ENCODE measurements at places on chromosomes 11 and 22. TPM values are rescaled to one million over a fixed set of nuclear protein-coding genes. Genes with fewer than 3 reads are reported as not detected.

- H3K36me3 ChIP-seq, result peaks cover 12% of the 10 kb centered on the region
- H3K4me3 ChIP-seq, result no peak overlapping the region
- H3K27me3 ChIP-seq, result no peaks in the 10 kb centered on the region
Measured at GRCh38 chr22:23263651-23264555, 83.6 kb downstream of the BCR start.

Gene CNTN5
- polyA plus RNA-seq, result not detected

Gene MEN1
- polyA plus RNA-seq, result 29.3 TPM

- H3K27me3 ChIP-seq, result peaks cover 20% of the 10 kb centered on the region
- H3K36me3 ChIP-seq, result no peaks in the 10 kb centered on the region
Measured at GRCh38 chr11:111259896-111260295, 14.4 kb downstream of the POU2AF2 start.

Gene PIH1D2
- not detected for polyA plus RNA-seq

Gene MUC6
- not detected for polyA plus RNA-seq

Gene NKAPD1
- 11.9 TPM for polyA plus RNA-seq

- no peak for DNase-seq
- H3K27ac ChIP-seq, result no peak overlapping the region
- no peak overlapping the region for H3K4me3 ChIP-seq
- H3K4me1 ChIP-seq, result no peaks in the 10 kb centered on the region
- H3K36me3 ChIP-seq, result peaks cover 20% of the 10 kb centered on the region
Measured at GRCh38 chr11:17848715-17849114, 114.1 kb downstream of the KCNC1 start.

DNA sequence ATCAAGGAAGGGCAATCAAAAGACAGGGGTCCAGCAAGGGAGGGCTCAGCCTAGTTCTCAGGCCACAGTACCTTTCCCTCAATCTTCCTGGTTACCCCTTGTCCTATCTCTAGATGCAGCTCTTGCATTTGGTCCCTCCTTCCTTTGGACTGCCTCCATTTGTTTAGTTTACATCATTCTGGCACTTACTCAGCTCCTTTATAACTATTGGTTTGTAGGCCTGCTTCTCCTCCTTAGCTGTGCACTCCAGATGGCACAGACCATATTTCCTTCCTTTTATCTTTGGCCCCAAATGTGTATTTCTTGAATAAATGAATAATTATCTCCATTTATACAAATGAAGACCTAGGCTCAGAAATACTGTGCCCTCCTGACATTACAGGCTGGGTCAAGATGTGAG lies 92.3 kb upstream of the AMOTL1 start:
- no peak overlapping the region for H3K27ac ChIP-seq
- DNase-seq, result no peak
- peaks cover 2% of the 10 kb centered on the region for H3K27me3 ChIP-seq
- H3K4me1 ChIP-seq, result no peaks in the 10 kb centered on the region
- no peaks in the 10 kb centered on the region for H3K36me3 ChIP-seq

Gene OR8G1
- polyA plus RNA-seq, result not detected

GRCh38 chr11:44269369-44270351 lies 40.3 kb downstream of the ALX4 start:
- no peak overlapping the region for H3K27ac ChIP-seq
- H3K27me3 ChIP-seq, result no peaks in the 10 kb centered on the region
- no peaks in the 10 kb centered on the region for H3K4me1 ChIP-seq
- no peak overlapping the region for H3K4me3 ChIP-seq
- DNase-seq, result no peak

Gene FXYD6
- polyA plus RNA-seq, result not detected

GRCh38 chr11:4825132-4825531 lies 4.0 kb downstream of the OR51F2 start:
- no peaks in the 10 kb centered on the region for H3K4me1 ChIP-seq
- peaks cover 7% of the 10 kb centered on the region for H3K27me3 ChIP-seq

GRCh38 chr11:71937826-71938225 lies 9.0 kb downstream of the RNF121 start:
- H3K4me1 ChIP-seq, result peaks cover 30% of the 10 kb centered on the region
- DNase-seq, result no peak
- H3K4me3 ChIP-seq, result no peak overlapping the region
- H3K36me3 ChIP-seq, result no peaks in the 10 kb centered on the region
- H3K27me3 ChIP-seq, result no peaks in the 10 kb centered on the region
- peak overlapping the region; percentile 58 for H3K27ac ChIP-seq

All from naive B cell (primary cell).